ENCODE measurements at places on chromosomes 6 and 20.

- peak; percentile 50 for DNase-seq
Measured at GRCh38 chr6:7201732-7202541, 94.2 kb downstream of the RREB1 start.

DNA sequence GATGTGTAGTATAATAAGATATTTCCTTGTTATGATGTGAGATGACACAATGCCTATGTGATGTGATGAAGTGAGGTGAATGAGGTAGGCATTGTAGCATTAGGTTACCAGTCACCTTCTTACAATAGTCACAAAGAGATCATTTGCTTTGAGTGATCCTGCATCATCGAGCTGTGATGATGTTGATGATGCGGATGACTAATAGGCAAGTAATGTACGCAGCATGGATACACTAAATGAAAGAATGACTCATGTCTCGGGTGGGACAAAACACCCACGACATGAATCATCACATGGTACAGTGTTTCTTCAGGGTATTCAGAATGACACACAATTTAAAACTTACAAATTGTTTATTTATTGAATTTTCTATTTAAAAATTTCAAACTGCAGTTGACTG is 806.3 kb upstream of the GJE1 start:
- no peak for DNase-seq

GRCh38 chr6:54267798-54268197 is 40.4 kb upstream of the TINAG start:
- DNase-seq: no peak

GRCh38 chr6:109029313-109029712 is 65.3 kb downstream of the SESN1 start:
- DNase-seq: no peak

GRCh38 chr20:43821795-43822194 is 92.9 kb upstream of the TOX2 start:
- DNase-seq: no peak

- DNase-seq: no peak
Measured at GRCh38 chr6:17291778-17292177, 10.6 kb downstream of the RBM24 start.

DNA sequence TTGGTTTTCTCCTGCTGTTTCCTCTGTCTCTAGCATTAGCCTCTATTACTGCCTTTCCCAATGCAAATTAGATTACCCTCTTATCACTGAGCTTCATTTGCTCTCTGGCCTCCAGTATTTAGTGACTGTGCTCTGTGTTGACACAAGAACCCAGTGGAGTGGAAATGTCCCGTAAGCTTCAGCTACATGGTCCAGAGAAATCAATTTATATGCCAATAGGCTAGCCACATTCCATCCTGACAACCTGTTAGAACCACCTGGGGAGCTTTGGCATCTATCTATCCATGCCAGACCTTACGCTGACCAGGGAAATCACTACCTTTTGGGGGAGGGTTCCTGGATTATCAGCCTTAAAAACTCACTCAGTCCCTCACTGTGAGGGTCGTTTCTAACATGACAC is 459.6 kb downstream of the UTRN start:
- DNase-seq: no peak

All from heart right ventricle (tissue), 16 donors.